RPMI7951 (cell line): ENCODE measurements at places on chromosomes 12 and 14. TPM values are rescaled to one million over a fixed set of nuclear protein-coding genes. Genes with fewer than 3 reads are reported as not detected.

The MAP1LC3B2 gene
- total RNA-seq: 0.48 TPM in 1 of 2 replicates, not detected in the other

The LMNTD1 gene
- total RNA-seq: not detected in 2 replicates

The KRT77 gene
- not detected in 2 replicates for total RNA-seq

DNA sequence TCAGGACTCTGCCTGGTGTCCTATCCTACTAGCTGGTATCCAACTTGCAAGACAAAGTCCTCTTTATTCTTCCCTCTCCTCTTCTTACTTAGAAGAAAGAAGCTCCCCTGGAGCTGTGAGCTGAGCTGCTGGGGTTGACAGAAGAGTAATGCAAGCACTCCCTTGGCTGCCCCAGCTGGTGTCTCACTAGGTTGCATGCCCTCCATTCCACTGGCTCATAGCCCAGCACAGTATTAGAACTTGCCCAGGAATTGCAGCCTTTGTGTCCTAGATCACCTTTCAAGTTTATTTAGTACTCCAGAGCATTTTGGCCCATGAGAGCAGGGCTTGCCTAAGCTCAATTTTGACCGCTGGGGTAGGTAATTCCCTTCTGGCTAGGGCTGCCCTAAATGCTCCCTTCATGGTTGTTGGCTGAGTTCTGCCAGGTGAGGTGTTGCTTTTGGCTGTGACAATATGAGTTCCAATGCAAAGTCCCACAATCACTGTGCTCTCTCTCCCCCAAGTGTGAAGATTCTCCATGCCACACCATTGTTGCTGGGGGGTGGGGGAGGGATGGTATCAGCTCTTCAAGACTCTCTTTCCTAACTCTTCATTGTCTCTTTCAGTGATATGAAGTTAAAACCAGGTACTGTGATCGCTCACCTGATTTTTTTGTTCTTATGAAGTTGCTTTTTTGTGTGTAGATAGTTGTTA is 317.4 kb upstream of the DDHD1 start:
- DNase-seq: no peak

DNA sequence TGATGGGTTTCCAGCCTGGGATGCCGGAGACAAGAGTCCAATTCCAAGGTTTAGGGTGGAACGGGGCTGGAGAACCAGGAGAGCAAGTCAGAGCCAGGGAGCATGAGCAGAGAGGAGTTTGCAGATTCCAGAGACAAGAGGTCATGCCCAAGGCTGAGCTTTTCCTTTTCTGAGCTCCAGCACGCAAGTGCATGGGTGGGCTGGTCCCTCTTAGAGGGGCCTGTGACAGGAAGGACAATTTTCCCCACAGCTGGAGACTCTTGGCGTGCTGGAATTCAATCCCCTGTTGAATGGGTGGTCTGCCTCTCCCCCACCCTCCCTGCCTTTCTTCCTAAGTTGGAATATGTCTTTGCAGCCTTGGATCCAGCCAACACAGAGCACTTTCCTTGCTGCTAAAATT is 431.9 kb downstream of the BCL11B start:
- DNase-seq: no peak

GRCh38 chr14:68942296-68943035 is 36.6 kb downstream of the ACTN1 start:
- no peak for DNase-seq

DNA sequence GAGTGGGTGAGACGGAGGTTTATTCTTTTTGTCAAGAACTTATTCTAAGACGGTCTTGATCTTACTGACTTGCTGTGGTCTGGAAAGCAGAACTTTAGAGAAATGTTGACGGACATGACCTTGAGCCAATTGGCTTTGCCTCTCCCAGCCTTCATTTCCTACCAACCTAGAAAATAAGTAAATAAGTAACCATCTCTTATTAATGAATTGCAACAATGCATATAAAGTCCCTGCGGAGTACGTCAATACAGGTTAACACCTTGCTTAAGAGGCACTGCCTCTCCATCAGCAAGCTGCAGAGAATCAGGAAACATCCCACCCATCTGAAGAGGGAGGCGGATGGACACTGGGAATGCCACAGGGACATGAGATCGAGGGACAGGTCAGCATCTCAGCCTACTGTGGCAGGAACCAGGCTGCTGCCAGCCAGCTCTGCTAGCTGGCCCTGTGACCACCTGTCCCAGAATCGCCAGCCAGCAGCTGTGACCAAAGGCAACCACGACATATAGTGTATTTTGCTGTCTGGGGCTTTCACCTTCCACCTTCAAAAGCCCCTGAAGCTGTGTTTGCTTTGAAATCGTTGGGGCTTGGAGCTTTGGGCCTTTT is 208.3 kb downstream of the BCL11B start:
- DNase-seq: no peak

DNA sequence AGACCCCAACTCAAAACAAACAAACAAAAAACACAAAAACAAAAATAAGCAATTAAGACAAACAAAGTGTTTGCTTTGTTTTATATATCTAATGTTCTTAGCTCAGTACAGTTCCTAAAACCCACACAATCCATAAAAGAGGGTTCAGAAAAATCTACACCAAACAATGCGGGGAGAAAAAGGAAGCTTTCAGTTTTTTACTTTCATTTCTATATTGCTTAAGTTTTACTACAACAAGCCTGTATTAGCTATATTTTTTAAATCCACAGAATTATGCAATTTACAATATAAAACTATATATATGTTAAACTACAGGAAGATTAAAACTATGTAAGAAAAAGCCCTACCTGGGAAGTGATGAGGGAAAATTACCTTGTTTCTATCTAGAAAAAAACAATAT is 41.4 kb downstream of the CLIP1 start:
- DNase-seq: no peak

- peak; percentile 52 for DNase-seq
Measured at GRCh38 chr12:38921025-38921677, 15.8 kb upstream of the CPNE8 start.
